ENCODE measurements at places on chromosomes 3 and 15. TPM values are rescaled to one million over a fixed set of nuclear protein-coding genes. Genes with fewer than 3 reads are reported as not detected.

DNA sequence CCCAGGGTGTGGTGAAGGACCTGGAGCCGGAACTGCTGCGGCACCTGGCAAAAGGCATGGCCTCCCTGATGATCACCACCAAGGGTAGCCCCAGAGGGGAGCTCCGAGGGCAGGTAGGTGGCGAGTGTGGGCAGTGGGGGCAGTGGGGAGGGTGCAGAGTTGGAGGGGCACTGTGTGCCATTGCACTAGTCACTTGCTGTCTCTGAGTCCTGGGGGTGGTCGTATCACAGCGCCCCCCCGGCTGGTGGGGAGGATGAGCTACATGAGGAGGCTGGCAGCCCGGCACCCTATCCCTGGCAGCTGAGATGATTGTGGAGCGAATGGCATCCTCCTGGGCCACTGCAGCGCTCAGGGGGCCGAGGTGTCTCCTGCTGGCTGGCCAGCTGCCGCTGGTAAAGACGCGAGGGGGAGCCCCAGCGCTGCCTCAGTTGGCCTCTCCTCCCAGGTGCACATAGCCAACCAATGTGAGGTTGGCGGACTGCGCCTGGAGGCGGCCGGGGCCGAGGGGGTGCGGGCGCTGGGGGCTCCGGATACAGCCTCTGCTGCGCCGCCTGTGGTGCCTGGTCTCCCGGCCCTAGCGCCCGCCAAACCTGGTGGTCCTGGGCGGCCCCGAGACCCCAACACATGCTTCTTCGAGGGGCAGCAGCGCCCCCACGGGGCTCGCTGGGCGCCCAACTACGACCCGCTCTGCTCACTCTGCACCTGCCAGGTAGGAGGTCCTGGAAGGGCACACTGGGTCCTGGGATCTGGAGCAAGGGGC lies 6.4 kb downstream of the CHRD start:
- no peak for DNase-seq

- DNase-seq, result peak; percentile 68
Observed at GRCh38 chr3:192409838-192410683, 317.3 kb downstream of the FGF12 start.

- DNase-seq, result no peak
Observed at GRCh38 chr3:169624533-169624972, 39.0 kb downstream of the MECOM start.

GRCh38 chr3:46778101-46778500 lies 60.4 kb upstream of the PRSS50 start:
- no peak for DNase-seq

GRCh38 chr3:85007195-85008094 lies 48.7 kb downstream of the CADM2 start:
- DNase-seq, result no peak

The ACTRT3 gene
- total RNA-seq, result 0.31 TPM

The ALG1L2 gene
- 0.59 TPM for total RNA-seq
